Activated T-cell treated with anti-CD3 and anti-CD28 coated beads for 48 hours (primary cell): ENCODE measurements at places on chromosomes 5 and 9.

DNA sequence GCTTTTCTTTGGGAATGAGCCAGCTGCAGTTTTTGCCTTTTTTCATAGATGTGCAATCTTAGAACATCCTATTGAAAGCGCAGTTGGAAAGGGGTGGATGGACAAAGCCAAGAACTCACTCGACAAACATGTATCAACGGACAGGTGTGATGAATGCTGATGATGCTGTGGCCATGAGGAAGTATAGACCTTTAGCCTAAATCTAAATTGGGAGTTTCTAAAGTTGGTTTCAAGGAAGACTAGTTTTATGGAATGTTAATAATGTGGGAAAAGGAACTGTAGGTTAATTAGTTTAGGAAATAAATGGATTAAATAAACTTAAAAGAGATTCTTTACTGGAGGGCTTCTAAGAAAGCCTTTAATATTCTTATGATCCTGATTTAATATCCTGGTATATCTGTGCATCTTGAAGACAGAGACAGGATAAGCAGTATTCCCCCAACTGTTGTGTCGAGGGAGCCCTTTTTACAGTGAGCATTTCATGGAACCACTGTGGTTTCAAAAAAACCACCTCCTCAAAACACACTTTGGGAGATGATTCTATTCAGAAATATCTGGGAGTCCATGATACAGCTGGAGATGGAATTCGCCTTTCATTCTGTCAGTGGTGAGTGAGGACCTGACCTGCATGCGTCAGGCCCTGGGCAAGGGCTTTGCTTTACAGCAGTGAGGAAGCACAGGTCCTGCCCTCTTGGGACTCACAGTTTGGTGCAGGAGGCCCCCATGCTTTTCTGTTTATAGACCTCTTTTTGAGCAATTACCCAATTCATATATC lies 82.6 kb downstream of the AOPEP start:
- no peak for DNase-seq

- no peak for DNase-seq
These were observed 14.3 kb upstream of the DAB2IP start for GRCh38 chr9:121636978-121637712.

- no peak for DNase-seq
These were observed 5.0 kb downstream of the PPARGC1B start for GRCh38 chr5:149735066-149735465.

GRCh38 chr5:95927927-95928723 lies 33.5 kb downstream of the ELL2 start:
- DNase-seq: no peak

DNA sequence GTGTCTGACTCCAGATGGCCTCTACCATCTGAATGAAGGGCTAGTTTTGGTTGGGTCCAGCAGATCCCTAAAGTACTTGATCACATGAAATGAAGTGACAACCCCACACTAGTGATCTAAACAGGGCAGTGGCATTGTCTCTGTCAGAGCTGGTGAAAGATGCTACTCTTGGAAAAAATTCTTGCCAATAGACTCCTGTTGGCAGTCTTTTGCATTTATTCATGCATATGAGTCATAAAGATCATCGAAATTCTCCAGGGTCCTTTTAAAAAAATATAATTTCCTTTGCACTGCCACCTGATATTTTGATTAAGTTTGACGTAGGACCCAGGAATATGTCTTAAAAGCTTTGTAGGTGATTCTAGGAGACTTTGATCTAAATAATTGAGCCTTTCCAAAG lies 135.1 kb upstream of the ELL2 start:
- DNase-seq: no peak

DNA sequence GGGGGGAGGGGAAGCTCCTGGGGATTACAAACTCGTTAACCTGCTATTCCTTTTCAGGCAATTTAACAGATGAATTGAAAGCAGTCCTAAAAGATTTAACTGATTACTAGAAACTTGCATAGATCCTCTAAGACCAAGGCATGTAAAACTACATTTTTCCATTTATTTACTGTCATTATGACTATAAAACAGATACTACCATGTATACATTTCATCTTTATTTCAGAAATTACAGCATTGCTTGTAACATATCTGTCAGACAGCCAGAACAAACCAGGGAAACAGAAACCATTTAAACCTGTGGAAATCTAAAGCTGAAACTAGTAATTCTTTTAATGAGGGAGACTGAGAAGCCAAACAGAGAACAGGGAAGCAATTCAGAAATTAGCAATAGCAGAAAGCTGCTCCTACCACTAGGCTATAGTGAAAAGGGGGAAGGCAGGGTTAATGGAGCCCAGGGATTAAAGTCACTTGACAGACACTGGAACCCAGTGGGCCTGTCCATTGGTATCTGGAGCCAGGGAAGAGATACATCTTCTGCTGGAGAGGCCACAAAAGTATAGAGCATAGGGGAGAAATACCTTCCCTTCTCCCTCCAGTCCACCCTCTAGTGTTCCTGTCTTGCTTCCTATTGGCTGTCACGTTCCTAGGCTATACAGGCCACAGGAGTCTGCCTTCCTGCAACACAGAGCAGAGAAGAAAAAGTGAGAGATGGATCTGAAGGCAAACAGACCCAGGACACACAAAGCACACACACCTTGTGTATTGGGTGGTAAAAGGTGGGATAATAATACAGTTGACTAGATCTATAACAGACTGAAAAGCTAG lies 33.8 kb downstream of the PDCD1LG2 start:
- no peak for DNase-seq

- DNase-seq: no peak
These were observed 409.6 kb upstream of the MPDZ start for GRCh38 chr9:13688990-13689600.

GRCh38 chr9:36843964-36844363 lies 190.1 kb downstream of the PAX5 start:
- DNase-seq: no peak
